ELR (cell line): ENCODE measurements at places on chromosomes 13 and 19.

- DNase-seq: no peak
These were observed 615 bp upstream of the PSMC4 start for GRCh38 chr19:39970425-39970674.

DNA sequence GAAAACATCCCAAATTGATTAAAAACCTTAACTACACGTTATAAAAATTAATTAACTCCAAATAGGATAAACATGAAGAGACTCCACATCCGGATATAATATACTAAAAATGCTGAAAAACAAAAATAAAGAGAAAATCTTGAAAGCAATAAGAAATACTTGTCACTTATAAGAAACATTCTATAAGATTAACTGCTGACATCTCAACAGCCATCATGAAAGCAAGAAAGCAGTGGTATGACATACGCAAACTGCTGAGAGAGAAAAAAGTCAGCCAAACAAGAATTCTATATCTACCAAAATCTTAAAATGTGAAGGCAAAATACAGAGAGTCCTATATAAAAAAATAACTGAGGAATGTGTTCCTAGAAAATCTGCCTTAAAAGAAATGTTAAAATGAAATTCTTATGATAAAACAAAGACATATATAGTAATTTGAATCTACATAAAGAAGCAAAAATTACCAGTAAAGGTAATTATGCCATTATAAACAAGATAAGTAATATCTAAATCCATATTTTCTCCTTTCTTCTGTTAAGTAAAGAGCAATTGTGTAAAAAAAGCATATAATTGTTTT is 1851.1 kb downstream of the PCDH9 start:
- peak; percentile 17 for DNase-seq

DNA sequence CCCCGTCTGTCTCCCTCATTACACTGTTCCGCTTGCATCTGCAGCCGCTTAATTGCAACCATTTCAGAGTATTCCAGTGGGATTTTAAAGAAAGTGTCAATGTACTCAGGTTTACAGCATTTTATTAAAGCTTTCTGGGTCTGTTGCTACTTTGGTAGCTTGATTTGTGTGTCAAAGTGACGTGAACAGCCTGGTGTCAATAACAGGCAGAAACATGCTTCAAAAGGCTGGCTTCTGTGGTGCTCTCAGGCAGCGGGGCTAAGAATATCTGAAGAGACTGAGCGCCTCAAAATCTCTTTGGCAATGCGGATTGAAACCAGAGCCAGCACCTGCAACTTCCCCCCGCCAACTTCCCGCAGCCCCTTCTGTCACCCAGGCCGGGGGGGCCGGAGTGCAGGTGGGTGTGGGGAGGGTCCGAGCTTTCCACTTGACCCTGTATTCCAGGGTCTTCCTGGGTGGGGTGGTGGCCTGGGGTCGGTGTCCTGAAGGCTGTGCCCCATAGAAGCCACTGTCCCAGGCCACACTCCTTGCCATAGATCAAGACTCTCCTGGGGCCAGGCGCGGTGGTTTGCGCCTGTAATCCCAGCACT is 81.2 kb downstream of the KDM4B start:
- no peak for DNase-seq

GRCh38 chr13:77898097-77898496 is 20.5 kb downstream of the EDNRB start:
- DNase-seq: peak; percentile 61

DNA sequence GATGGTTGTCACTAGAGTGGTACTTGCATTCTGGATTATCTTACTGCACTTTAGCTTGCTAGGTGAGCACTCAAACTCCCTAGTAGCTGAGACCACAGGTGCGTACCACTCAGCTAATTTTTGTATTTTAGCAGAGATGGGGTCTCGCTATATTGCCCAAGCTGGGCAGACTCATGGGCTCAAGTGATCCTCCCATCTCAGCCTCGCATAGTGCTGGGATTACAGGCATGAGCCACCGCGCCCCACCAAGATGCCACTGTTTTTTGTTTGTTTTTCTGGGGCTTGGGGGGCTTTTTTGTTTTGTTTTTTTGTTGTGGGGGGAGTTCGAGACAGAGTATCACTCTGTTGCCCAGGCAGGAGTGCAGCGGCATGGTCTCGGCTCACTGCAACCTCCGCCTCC is 17.8 kb downstream of the LYPD3 start:
- no peak for DNase-seq

GRCh38 chr19:49857061-49857837 is 6.3 kb downstream of the PTOV1 start:
- no peak for DNase-seq

DNA sequence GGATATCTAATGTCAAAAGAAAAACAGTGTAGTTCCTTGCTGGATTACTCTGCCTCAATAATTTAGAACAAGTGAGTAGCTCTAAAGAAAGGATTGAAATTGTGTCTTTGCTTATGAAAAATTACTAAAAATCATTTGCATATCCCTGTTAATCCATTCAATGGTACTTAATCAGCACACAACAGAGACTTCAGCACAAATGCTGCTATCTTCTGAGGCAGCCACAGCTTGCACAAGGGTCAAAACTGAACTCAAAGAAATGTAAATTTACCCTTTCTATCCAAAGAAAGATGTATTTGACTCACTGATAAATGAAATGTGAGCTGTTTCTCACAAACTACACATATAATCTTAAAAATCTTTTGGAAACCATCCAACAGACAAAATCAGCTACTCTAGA is 116.2 kb downstream of the LHFPL6 start:
- no peak for DNase-seq

- no peak for DNase-seq
These were observed 26.4 kb upstream of the IGFL1 start for GRCh38 chr19:46202872-46203860.

DNA sequence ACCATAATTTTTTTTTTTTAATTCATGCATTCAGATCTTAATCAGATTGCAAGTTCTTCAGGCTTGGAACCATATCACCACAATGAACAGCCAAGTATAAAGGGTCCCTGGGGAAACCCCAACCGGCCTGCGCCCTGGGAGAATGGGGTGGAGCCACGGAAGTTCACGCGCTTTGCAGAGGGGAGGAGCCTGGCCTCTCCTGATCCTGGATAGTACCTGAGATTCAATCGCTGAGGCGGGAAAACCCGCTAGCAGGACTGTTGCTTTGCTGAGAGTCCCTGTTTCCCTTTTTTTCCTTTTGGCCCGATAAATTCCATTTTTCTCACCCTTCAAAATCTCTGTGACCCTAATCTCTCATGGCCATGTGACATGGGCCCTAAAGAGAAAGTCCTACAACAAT is 385.1 kb downstream of the IRS2 start:
- no peak for DNase-seq

- no peak for DNase-seq
These were observed 1.6 kb downstream of the METTL21C start for GRCh38 chr13:102693250-102693649.

GRCh38 chr13:100659578-100659977 is 15.0 kb downstream of the TMTC4 start:
- no peak for DNase-seq

DNA sequence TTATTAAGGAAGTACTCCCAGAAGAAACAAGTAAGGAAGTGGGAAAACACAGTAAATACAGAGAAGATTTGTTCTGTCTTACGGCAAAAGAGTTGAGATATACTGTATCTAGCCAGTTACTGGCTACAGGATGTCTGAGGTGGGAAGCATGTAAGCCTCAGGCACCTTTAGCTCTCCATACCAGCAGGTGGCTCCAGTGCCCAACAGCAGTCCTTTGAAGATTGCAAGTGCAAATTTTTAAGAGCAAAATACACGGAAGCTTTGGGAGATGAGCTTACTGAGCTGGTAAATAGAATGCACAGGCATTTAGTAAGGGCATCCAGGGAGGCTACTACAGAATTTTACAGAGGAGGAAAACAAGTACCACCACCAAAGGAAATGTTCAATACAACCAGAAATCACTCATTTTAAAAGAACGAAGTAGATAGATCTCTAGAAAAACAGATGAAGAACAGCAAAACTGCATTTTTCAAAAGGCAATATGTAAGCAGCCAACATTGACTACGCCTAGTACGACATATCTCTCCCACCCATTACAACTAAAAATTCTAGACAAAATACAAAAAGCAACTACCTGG is 57.9 kb upstream of the VSTM2B start:
- peak; percentile 62 for DNase-seq

DNA sequence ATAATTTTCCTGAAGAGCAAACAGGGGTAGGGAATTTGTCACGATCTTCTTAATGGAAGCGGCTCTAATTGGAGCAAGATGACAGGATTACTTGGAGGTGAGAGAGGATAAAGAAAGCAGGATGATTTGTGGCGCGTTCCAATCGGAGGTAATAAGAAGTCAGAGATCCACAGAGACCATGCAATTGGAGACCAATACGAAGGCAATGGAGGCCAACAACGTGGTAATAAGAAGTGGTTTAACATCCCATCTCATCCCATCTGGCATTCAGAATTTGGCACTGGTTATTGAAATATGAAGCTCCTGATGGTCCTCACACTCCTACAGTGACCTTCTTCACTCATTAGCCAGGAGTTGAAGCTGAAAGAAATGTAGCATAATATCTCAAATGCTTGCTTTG is 130.6 kb downstream of the DLEU7 start:
- no peak for DNase-seq

DNA sequence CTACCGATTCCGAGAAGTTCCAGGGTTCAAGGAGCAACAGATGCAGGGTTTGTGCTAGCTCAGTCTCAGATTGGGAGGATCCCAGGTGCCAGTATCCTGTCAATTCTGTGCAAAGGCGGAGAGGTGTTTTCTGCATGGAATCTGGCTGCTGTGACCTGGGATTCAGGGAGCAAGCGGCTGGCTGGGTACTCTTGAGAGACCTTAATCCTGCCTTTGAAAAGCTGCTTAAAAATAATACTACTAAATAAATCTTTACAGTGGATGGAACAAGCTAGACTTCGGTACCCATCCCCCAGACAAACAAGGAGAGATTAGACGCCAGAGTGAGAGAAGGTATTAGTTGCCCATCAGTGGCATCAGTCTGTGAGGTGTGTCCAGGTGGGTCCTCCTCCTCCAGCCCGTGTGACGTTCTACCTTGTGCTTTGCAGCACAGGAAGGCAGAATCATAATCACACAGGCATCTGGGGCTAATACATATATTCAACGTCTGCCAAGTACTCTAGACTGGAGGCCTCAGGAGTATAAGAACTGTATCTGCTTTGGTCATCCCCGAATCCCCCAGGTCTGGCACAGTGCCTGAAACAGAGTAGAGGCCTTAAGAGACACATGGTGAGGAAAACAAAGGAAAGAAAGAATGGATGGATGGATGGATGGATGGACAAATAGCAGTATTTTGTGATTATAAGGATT is 230.6 kb downstream of the ZNF536 start:
- no peak for DNase-seq

DNA sequence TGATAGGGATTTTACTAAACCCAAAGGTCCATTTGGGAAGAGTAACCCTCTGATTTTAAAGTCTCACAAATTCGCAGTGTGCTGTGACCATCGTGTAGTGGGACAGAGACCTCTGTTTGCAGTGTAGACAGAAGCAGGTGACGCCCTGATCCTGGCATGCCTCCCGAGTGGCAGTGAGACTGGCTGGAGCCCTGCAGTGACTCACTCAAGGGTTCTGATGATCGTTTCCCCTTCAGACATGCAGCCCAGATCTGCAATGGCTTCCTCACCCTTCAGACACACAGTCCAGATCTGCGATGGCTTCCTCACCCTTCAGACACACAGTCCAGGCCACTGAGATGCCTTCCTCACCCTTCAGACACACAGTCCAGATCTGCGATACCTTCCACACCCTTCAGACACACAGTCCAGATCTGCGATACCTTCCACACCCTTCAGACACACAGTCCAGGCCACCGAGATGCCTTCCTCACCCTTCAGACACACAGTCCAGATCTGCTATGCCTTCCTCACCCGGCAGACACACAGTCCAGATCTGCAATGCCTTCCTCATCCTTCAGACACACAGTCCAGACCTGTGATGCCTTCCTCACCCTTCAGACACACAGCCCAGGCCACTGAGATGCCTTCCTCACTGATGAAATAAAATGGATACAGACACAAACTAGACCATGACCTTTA is 125.2 kb downstream of the ATP11A start:
- DNase-seq: peak; percentile 61

- DNase-seq: no peak
These were observed 7.9 kb downstream of the GIPC3 start for GRCh38 chr19:3593156-3593555.

- no peak for DNase-seq
These were observed 80.5 kb upstream of the MCF2L start for GRCh38 chr13:112888238-112889111.

DNA sequence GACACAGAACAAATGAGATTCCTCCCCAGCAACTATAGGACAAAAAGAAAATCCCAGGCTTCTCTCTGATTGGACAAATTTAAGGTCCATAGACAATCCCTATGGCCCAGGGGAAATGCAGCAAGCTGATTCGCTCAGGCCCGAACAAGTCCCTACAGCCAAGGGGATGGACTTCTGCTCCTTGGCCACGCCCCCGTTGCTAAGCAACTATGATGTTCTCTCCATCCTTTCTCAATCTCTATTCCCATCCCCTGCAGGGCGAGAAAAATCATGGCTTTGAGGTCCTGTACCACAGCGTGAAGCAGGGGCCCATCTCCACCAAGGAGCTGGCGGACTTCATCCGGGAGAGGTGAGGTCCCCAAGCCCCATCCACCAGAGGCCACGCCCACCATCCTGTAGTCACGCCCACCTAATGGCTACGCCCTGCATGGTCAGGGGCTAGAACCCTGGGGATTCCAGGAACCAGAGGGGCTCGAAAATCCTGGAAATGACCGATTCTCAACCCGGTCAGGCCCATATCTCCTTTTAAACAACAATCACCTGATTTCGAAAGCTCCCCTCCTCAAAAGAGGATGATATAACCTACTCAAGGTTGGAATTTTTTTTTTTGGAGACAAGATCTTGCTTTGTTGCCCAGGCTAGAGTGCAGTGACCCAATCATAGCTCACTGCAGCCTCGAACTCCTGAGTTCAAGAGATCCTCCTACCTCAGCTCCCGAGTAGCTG is 11.4 kb downstream of the FCHO1 start:
- DNase-seq: peak; percentile 76

- DNase-seq: no peak
These were observed 462 bp upstream of the MEIS3 start for GRCh38 chr19:47419789-47420188.

GRCh38 chr19:57789288-57789687 is 19.8 kb downstream of the ZNF586 start:
- no peak for DNase-seq

DNA sequence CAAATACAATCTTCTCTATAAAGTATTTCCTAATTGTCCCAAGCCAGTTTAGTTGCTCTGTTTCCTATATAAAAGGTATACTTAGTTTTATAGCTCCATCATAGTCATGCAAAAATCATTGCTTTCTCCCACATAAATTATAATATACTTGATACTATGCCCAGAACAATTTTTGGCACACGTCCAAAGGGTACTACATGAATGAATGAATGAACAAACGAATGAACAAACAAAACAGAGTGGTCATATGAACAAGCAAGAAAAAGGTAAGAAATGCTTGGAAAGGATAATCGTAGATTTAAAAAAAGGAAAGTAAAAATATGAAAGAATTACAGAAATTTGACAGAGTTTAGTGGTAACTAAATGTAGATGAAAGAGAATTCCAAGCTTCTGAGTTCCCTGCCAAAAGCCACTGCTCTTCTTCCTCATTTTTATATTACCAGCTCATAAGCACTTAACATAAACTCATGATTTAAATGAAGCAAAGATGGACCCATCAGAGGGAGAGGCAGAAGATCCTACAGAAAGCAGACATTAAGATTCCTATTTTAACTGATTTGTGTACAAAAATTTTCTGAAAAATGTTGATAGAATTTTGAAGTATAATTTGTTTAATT is 123.2 kb downstream of the ENOX1 start:
- DNase-seq: peak; percentile 46
